ENCODE measurements at places on chromosomes 4 and X.

DNA sequence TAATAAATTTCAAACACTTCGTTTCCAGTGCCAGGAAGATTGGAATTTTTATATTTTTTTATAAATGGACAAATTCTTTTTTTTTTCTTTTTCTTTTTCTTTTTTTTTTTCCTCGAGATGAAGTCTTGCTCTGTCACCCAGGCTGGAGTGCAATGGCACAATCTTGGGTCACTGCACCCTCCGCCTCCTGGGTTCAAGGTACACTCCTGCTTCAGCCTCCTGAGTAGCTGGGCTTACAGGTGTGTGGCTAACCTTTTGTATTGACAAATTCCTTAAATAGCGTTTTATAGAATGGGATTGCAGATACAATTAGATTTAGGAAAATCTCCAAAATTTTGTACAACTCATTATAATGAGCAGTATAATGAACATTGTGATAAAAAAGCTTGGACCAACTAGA, 328.9 kb downstream of the ARHGAP24 start:
- no peak for DNase-seq
- H3K4me3 ChIP-seq: no peak overlapping the region
- no peak overlapping the region for H3K27ac ChIP-seq
- H3K36me3 ChIP-seq: no peaks in the 10 kb centered on the region
- no peaks in the 10 kb centered on the region for H3K27me3 ChIP-seq

DNA sequence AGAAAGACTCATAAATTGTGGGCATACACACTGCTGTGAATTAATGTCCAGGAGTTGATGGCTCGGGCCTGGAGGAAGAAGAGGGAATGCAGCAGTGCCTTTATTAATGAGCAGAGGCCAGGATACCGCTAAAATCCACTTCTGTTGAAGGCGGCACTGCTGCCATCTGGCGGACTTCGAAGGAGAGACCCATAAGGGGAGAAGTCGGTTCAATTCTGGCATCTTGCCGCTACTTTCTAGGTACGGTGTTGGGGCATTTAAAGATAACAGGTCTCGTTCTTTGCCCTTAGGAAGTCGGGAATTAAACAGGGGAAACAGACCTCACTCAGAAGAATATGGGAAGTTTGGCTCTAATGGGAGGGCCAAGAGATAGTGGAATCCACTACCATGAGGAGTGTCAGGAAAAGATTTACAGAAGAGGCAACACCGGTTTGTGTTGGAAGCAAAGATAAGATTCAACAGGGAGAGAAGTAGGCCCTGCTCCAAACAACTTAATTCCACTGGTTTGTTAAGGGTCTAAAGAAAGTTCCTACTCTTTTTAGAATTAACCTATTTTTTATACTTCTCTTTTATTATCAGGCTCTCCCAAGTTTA, 133.6 kb upstream of the GIMD1 start:
- no peak overlapping the region for H3K4me3 ChIP-seq
- H3K4me1 ChIP-seq: peaks cover 2% of the 10 kb centered on the region
- no peaks in the 10 kb centered on the region for H3K36me3 ChIP-seq
- peak; percentile 7 for DNase-seq
- H3K27me3 ChIP-seq: no peaks in the 10 kb centered on the region

DNA sequence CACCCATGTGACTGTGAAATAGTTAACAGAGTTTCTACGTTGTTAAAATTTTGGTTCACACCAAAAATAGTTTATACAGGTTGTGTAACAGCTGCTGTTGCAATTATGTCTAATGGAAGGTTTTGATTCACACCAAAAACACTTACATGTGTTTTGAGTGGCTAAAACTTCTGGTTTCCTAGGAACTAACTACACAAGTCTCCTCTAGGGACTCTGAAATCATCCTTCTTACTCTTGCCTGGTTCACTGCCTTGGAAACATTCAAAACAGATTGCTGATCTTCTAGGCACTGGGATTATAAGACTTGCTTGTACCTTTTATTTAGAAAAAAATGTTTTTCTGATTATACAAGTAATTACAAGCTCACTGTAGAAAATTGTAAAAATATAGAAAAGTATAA, 14.9 kb upstream of the MORC4 start:
- H3K27ac ChIP-seq: no peak overlapping the region
- DNase-seq: no peak
- H3K4me3 ChIP-seq: no peak overlapping the region
- H3K36me3 ChIP-seq: no peaks in the 10 kb centered on the region
- H3K27me3 ChIP-seq: no peaks in the 10 kb centered on the region

GRCh38 chr4:169861593-169861992, 103.8 kb upstream of the HPF1 start:
- H3K27me3 ChIP-seq: peaks cover 5% of the 10 kb centered on the region
- H3K4me3 ChIP-seq: no peak overlapping the region
- no peak overlapping the region for H3K27ac ChIP-seq

DNA sequence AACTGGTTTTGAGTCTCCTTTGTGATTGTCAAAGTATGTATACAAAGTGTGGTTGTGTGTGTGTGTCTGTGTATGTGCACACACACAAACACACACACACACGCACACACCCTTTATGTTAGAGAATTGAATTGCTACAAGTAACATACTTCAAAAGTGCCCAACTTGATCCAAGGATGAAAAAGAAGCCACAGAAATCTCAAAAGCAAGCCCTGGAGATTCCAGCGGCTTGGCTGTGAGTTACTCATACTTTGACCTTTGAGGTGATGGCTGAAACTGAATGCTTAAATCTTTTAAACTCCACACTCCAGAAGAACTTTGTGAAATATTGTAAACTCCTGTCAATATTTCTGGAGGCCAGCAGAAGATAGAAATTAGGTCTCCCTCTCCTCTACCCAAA, 168.4 kb upstream of the NRK start:
- H3K36me3 ChIP-seq: no peaks in the 10 kb centered on the region
- no peaks in the 10 kb centered on the region for H3K4me1 ChIP-seq
- no peaks in the 10 kb centered on the region for H3K27me3 ChIP-seq
- H3K27ac ChIP-seq: no peak overlapping the region
- no peak overlapping the region for H3K4me3 ChIP-seq
